ENCODE measurements at places on chromosomes 5 and 9. TPM values are rescaled to one million over a fixed set of nuclear protein-coding genes. Genes with fewer than 3 reads are reported as not detected.
A peak's percentile ranks its signal among the peaks of the same experiment; 100 is the strongest.

SPATA6L gene
- total RNA-seq: 3.8 TPM

SLC34A1 gene
- not detected for total RNA-seq

- DNase-seq: no peak
These were observed 19.7 kb upstream of the CSF1R start for GRCh38 chr5:150105928-150106615.

DNA sequence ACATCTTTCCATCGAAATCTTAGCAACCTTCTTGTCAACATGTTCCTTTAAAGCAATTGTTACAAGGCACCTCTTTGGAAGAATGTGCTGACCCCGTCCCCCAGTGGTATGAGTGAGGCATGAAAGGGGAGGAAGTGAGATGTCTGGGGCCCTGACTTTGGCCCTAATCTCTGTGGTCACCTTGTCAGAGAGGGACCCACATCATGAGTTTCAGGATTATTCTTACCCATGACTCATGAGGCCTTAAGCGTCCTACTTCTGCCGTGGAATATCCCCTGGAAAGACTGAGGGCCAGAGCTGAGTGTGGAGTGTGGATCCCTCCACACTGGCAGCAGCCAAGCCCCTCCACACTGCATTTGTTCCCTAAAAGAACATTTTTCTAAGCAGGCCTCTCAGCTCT is 81.2 kb downstream of the FSTL4 start:
- no peak for DNase-seq

GRCh38 chr9:128558431-128559310 is 6.3 kb downstream of the SPTAN1 start:
- peak; percentile 80 for DNase-seq

GRCh38 chr5:150077060-150077459 is 9.3 kb downstream of the CSF1R start:
- DNase-seq: no peak

- no peak for DNase-seq
These were observed 12.3 kb downstream of the CCNH start for GRCh38 chr5:87400305-87400899.

All from glomerular endothelial cell (primary cell).